ENCODE measurements at places on chromosomes 7 and 10. TPM values are rescaled to one million over a fixed set of nuclear protein-coding genes. Genes with fewer than 3 reads are reported as not detected.

Gene MLLT10
- polyA plus RNA-seq: 7.1 TPM

Gene GNAT3
- polyA plus RNA-seq: not detected

Gene NUTM2A
- 0.15 TPM for polyA plus RNA-seq

Gene CYP2C8
- polyA plus RNA-seq: not detected

DNA sequence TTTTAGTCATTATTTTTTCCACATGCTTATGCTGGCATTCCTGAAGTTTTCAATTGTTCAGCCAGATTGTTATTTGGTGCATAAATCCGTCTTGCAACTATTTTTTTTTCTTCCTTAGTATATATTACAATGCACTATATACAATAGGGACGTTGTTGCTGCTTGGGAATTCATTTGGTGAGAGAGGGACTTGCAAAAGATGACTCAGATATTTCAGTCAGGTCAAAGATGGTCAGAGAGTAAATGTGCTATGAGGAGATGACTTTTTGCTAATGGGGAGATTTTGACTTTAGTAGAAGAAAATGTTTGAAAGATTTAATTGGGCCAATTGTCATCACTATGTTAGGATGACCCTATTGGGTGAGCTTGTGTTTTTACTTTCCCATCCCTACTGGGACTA lies 348.4 kb upstream of the MTPN start:
- no peak overlapping the region for H3K27ac ChIP-seq
- H3K4me3 ChIP-seq: no peak overlapping the region
- no peaks in the 10 kb centered on the region for H3K4me1 ChIP-seq
- no peak for DNase-seq
- no peaks in the 10 kb centered on the region for H3K27me3 ChIP-seq
- peaks cover 4% of the 10 kb centered on the region for H3K36me3 ChIP-seq

DNA sequence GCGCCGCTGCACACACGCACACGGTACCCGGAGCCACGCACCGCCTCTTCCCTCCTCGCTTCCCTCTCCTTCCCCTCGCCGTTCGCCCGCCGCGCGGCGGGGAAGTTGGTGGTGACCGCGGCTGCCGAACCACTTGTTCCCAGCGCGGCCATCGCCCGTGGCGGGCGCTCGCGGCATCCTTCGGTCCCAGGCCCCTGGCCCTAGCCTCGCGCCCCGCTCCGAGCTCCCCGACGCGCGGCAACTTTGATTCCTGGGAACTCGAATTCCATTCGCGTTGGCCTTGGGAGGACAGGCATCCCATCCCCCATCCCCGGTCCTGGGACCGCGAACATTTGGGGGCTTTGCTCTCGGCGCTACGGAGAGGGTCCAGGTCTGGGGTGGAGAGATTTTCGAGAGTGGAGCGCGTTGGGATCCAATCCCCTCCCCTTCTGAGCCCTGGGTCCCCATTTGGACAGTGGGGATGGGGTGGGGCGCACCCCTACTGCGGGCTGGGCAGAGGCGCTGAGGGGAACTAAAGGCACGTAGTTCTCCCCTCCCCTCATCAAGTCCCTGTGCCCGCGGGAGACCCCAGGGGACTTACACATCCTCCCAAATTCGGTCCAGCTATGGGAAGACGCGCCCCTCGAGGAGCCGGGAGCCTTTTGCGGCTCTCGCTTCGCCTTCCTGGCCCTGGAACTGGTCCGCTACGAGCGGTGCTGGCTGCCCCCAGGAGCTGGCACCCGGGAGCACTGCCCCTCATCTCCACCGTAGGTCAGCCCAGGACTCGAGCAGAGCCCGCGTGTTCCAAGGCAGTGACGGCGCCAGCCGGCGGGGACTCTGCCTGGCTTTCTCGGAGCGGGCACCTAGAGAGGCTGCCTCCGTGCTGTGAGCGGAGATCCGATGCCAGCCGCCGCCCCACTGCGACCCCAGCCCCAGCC lies 834 bp downstream of the CDH23 start:
- no peaks in the 10 kb centered on the region for H3K36me3 ChIP-seq
- H3K4me3 ChIP-seq: peak overlapping the region; percentile 55
- H3K27me3 ChIP-seq: peaks cover 41% of the 10 kb centered on the region
- no peak overlapping the region for H3K27ac ChIP-seq
- no peak for DNase-seq
